ENCODE measurements at places on chromosomes 7 and 10.

- no peak for DNase-seq
Observed at GRCh38 chr10:48467669-48468068, 137.2 kb downstream of the ARHGAP22 start.

- DNase-seq: no peak
Observed at GRCh38 chr10:2223548-2224320, 486.4 kb upstream of the ADARB2 start.

GRCh38 chr10:119406601-119407253, 135.8 kb downstream of the RGS10 start:
- no peak for DNase-seq

DNA sequence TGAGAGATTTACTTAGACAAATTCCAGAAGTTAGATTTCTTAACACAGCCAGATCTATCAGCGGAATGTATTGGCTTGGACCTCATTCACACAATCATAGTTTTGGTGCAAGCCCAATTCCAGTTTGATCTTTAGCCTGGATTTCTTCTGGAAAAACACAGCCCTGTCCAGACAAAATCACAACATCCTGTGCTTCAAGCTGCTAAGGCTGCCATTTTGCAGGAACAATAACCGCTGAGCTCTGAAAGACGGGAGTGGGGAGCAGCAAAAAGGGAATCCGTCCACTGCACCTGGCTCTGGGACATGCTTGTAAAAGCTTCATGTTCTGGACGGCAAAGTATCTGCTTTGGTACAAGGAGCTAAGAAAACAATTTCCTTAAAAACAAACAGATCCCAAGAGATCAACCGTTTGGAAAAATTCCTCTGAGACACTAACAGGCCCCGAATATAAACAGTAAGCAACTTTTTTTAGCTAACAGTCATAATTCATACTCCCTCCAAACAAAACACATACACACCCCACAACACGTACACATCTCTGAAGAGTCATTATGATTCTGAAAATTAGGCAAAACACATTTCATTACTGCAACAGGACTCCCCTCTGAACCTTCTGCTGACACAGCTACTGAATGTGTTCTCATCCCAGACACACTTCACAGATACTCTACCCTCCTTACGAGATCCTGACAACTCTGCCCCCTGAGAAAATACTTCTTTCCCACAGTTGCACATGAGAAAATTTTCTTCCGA, 32.4 kb downstream of the ITIH5 start:
- DNase-seq: no peak

DNA sequence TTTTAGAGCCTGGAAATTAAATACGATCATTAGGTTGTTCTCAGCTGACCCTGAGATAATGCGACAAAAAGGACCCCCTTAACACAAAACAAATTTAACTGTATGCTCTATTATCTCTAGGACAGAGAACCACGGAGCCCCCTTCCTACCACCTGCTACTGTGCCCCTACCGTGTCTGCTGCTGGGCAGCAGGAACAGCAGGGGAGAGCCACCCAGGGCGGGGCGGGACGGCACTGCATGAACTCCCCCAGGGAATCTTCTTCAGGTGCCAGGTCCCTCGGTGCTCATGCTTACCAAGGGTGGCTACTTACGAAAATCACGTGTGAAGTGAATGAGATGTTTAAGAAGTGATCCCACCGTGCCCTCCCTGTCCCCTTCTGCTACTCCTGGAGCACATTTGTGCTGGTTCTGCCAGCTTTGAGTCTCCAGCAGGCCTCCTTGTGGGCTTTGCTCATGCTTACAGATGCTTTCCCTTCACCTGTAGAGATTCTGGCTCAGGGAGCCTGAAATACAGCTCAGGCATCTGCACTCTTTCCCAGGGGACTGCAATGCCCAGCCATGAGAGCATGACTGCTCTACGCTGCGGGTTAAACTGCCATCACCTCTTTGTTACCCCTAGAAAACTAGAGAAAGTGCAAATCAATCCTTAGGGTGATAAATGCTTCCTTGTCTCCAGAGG, 59.9 kb downstream of the MRPL32 start:
- no peak for DNase-seq

- DNase-seq: no peak
Observed at GRCh38 chr10:131706952-131707351, 193.9 kb upstream of the PPP2R2D start.

All from fibroblast of skin of scalp (primary cell).